Thoracic aorta (tissue), 2 donors: ENCODE measurements at places on chromosomes 3 and 15. TPM values are rescaled to one million over a fixed set of nuclear protein-coding genes. Genes with fewer than 3 reads are reported as not detected.

The CCDC54 gene
- not detected for total RNA-seq

The MAN2A2 gene
- total RNA-seq = 59.7 TPM

The EXD1 gene
- total RNA-seq = not detected

The SECISBP2L gene
- 55.2 TPM for total RNA-seq

The CCDC9B gene
- total RNA-seq = 30.1 TPM

The PP2D1 gene
- not detected for total RNA-seq

The CBLB gene
- total RNA-seq = 51.0 TPM

The CCR3 gene
- not detected for total RNA-seq

The DCBLD2 gene
- 37.4 TPM for total RNA-seq
